ENCODE measurements at places on chromosomes 5 and 9. TPM values are rescaled to one million over a fixed set of nuclear protein-coding genes. Genes with fewer than 3 reads are reported as not detected.

Gene MELK
- 80.4 TPM for total RNA-seq

Gene OR1Q1
- not detected for total RNA-seq

Gene LRRC70
- 0.42 TPM for total RNA-seq

Gene C1QTNF3
- total RNA-seq, result 3.8 TPM

Gene TLE1
- total RNA-seq, result 0.41 TPM

Gene IFNA4
- total RNA-seq, result not detected

Gene GCNT1
- total RNA-seq, result 23.0 TPM

DNA sequence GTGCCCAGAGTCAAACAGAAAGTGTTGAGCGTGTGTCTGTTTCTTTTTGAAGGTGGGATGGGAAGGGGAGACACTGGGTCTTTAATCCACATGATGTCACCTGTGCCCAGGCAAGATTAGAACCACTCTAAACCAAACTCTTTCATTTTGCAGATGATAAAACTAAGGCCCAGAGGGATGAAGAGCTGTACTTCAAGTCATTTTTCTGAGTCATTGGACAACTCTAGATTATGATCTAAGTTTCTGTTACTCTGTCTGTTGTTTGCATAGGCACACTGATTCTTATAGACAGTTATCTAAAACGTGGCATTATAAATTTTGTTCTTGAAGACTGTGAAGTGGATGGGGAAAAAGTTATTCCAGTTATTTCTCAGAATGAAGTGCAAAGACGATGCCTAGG, 48.8 kb downstream of the MAST4 start:
- no peak for DNase-seq

GRCh38 chr5:107576736-107577393, 93.9 kb downstream of the EFNA5 start:
- DNase-seq, result no peak
